ENCODE measurements at places on chromosomes 2 and 18.
A peak's percentile ranks its signal among the peaks of the same experiment; 100 is the strongest.

- peak; percentile 74 for DNase-seq
Measured at GRCh38 chr18:58143386-58143785, 99.4 kb downstream of the NEDD4L start.

DNA sequence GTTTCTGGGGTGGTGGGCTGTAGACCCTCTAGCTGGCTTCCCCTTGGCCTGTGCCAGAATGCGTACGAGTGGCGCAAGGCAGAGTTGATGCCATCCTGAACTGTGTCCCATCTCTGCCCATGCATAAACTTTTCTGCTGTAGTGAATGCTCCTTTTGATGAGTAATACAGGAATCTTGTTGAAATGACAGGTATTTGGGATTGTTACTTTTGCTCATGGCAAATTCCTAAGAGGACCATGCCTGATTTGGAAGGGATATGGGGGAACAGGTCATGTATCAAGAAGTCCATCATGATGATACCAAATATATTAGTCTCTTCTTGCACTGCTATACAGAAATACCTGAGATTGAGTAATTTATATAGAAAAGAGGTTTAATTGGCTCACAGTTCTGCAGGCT lies 648.0 kb downstream of the SLC4A3 start:
- DNase-seq: no peak

GRCh38 chr2:1173528-1173927 lies 222.9 kb downstream of the SNTG2 start:
- DNase-seq: no peak

DNA sequence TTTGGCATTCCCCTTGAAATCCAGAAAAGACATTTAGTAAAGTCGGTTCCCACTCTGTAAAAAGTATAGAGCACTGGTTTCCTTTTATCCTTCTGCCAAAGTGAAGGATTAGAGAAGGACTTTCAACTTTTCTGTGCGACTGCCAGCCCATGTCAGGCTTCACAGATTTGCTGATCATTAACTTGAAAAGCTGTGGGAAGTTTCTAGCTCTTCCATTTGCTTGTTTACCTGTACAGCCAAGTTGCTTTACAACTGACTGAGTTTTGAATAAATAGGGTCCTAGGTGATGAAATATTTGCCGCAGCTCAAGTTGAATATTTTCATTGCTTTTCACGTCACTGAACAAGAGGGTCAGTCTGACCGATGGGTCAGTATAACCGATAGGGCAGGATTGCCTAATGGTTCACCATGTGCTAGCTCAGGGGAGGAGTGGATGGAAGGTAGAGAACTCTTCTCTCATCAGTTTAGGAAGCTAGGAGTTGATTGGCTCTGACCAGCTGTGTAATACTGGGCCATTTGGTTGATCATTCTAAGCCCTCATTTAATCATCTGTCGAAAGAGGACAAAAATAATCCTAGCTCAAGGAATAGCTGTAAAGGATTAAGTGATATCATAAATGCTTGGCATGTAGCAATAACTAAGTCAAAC lies 30.4 kb downstream of the UPP2 start:
- DNase-seq: no peak

All from right lung (tissue), 10 donors.